ENCODE measurements at places on chromosomes 6 and 20.

DNA sequence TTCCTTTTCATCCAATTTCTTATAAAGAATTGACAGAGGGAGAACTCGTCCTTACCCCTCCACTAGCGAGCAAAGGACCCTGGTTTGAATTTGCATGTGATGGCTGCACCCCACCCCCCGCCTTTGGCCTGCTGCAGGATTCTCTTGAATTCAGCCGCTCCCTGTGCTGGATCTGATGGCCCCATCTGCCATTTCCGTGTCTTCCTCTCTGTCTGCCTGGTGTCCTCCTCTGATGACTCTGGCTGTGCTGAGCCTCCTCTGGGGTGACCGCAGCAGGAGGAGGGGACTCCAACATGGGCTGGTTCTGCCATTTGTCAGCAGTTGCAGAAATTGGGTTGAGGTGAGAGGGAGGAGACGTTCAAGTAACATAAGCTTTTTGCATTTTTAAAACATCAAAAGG, 188.8 kb downstream of the DLL1 start:
- DNase-seq, result no peak

- DNase-seq, result no peak
Observed at GRCh38 chr6:74753883-74754600, 451.8 kb downstream of the COL12A1 start.

GRCh38 chr6:158569036-158569435, 9.1 kb downstream of the TMEM181 start:
- no peak for DNase-seq

GRCh38 chr6:79570129-79571029, 33.1 kb upstream of the LCA5 start:
- no peak for DNase-seq

DNA sequence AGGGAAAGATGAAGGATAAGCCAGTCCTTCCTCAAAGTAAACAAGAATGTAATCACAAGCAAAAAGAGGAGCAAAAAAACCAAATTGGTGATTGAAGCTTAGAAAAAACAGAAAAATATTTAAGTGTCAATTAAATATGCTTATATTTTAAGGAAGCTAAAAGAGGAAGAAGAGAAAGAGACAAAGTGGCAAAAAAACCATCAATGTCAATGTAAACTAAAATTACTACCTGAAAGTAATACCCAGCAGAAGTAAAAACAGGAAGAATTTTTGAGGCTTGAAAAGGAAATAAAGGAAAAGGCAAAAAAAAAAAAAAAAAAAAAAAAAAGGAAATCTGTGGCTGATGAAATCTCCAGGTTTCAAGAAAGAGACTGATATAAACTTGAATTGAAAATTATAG, 36.2 kb upstream of the OGFRL1 start:
- no peak for DNase-seq

DNA sequence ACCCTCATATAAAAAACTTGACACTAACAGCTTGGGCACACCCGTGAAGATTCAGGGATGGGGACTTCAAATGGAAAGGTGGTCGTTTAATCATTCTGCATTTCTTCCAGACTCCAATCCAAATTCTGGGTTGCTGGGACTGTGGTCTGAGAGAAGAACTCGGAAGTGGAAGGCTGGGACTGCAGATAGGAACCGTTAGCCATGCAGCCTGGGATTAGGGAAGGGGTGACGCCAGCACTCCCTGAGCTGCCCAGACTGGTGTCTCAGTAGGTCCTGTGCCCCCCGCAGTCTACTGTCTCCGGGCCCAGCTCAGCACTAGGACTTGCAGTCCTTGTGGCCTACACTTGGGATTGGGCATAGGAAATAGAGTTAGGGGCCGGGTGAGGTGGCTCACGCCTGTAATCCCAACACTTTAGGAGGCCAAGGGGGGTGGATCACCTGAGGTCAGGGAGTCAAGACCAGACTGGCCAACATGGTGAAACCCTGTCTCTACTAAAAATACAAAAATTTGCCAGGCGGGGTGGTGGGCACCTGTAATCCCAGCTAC, 511 bp upstream of the CLIC1 start:
- DNase-seq, result no peak

- DNase-seq, result no peak
Observed at GRCh38 chr6:148969603-148970061, 222.8 kb downstream of the UST start.

GRCh38 chr6:129345890-129346289, 364.1 kb downstream of the ARHGAP18 start:
- DNase-seq, result no peak

DNA sequence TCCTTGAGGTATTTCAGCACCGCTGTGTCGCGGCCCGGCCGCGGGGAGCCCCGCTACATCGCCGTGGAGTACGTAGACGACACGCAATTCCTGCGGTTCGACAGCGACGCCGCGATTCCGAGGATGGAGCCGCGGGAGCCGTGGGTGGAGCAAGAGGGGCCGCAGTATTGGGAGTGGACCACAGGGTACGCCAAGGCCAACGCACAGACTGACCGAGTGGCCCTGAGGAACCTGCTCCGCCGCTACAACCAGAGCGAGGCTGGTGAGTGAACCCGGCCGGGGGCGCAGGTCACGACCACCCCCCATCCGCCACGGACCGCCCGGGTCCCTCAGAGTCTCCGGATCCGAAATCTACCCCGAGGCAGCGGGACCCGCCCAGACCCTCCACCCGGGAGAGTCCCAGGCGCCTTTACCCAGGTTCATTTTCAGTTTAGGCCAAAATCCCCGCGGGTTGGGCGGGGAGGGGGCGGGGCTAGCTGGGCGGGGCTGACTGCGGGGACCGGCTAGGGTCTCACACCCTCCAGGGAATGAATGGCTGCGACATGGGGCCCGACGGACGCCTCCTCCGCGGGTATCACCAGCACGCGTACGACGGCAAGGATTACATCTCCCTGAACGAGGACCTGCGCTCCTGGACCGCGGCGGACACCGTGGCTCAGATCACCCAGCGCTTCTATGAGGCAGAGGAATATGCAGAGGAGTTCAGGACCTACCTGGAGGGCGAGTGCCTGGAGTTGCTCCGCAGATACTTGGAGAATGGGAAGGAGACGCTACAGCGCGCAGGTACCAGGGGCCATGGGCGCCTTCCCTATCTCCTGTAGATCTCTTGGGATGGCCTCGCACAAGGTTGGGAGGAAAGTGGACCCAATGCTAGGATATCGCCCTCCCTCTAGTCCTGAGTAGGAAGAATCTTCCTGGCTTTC, 693 bp downstream of the HLA-F start:
- DNase-seq, result peak; percentile 85

- no peak for DNase-seq
Observed at GRCh38 chr20:36777167-36777566, 3.6 kb upstream of the DSN1 start.
